ENCODE measurements at places on chromosomes 7 and 10.

DNA sequence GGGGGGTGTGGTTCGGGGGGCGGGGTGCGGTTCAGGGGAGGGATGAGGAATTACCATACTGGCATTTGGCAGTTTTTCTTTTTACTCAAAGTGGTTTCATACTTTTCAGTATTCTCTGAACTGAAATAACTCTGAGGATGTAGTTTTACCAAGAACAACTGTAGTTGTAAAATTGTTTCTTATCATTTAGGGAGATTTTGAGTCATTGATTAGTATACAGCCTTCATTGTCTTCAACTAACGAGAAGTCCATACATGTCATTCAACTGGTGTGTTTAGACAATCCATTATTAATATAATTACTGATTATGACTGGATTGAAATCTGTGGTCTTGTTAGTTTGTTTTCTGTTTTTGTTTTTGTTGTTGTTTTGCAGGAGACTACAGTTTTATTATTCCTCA is 40.8 kb downstream of the COPG2 start:
- no peak for DNase-seq

- no peak for DNase-seq
Observed at GRCh38 chr7:41715000-41715399, 12.1 kb upstream of the INHBA start.

- DNase-seq: no peak
Observed at GRCh38 chr7:38465956-38466355, 165.2 kb downstream of the AMPH start.

DNA sequence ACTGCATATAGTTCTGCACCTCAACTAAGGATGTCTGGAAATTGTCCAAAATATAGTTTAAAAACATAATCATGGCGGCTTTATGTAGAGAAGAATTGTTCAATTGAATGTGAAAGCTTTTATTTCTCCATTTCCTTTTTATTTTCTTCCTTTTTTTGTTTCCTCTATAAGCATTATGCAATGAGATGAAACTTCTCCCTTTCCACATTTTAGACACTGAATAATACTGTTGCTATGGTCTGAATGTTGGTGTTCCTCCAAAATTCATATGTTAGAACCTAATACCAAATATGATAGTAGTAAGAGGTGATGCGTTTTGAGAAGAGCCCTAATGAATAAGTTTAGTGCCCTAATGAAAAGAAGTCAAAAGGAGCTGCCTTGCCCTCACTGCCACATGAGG is 175.0 kb downstream of the RNLS start:
- no peak for DNase-seq

DNA sequence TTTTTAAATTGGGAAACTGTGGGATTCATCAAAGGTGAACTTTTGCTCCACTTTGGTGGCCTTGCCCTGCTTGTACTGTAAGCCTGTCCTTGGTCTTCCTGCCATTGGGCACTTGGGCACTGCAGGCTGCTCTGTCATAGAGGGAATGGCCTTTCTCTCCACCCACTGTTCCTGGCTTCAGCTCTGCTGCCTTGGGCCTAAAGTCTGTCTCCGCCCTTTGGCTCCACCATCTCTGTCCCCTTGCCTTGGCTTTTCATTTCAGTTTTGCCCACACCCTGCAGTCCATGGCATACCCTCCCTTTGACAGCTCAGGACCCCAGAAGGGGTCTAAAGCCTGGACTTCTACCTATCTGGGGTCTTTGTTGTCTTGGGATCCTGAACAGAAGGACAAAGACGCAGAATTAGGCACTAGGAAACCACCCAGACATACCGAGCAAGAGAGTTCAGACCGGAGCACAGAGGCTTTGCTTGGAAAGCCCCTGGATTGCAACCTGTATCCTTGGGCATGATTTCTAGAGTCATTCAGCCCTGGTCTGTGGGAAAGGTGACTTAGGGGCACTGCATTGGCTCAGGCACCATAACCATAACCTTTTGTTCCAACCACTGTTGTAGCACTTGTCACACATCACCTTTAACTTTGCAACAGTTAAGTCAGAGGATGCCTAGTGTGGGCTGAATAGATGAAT is 5.2 kb upstream of the ARHGAP22 start:
- DNase-seq: no peak

DNA sequence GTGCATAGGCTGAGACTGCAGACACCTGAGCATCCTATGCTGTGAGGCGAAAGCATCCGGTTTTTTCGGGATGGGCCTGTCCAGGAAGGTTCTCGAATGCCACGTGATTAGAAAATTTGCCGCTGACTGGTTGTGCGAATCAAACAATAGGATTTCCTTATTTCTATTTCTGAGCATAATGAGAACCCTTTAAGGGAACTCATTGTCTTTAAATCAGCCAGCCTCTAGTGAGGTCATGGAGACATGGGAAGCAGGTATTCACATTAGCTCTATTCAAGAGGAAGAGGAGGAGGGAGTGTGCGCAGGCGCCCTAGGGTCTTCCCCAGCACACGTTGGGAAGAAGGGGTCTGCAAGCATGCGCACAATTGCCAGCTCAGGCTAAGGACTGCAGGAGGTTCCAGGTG is 5.6 kb downstream of the GIMAP1 start:
- no peak for DNase-seq

GRCh38 chr7:149145031-149145845 is 2.0 kb upstream of the ZNF398 start:
- no peak for DNase-seq

- DNase-seq: no peak
Observed at GRCh38 chr7:129503725-129504124, 1.4 kb downstream of the SMKR1 start.

DNA sequence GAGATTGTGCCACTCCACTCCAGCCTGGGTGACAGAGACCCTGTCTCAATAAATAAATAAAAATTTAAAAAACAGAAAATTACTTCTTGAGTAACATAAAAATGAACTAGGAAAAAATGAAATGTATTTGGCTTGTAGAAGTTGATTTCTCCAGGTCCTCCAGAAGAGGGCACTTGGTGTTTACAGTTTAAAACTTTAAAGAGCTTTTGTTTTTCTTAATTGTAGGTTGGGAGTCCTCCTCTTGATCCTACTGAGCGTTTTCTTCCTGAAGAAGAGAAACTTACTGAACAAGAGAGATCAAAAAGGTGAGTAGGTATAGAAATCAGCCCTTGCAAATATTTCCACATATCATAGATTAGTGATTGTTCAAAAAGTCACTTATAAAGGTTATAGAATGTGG is 16.2 kb downstream of the KIFBP start:
- no peak for DNase-seq

GRCh38 chr10:113572520-113573290 is 19.9 kb downstream of the HABP2 start:
- no peak for DNase-seq

DNA sequence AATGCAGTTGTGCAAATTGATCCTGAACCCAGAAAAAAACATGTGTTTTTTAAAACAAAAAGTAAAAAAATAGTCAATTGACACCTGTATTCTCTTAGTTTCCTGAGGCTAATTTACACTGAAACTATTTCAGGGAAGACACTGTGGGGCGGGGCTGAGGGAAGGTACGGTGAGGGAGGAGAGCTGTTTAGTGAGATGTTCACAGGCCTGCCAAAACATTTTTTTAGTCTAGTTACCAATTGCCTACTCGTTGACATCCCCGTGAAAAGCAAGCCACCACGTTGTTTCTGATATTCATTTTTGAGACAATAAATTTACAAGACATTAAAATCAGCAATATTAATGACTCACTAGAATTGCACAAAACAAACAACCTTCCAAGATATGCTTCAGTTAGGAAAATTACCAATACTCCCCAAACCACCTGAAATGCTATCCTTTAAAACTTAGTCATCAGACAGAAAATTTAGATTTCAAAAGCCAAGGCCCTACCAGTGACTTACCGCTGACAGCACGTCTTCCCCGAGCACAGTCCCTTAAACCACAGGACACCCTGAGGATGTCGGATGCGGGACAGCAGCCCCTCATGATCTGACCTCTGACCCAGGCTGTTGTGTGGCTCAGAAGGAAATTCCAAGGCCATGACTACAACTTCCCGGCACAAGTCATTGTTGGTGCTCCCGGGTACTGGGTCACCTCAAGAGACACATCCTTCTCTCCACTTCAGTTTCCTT is 279.2 kb downstream of the PRPF18 start:
- DNase-seq: no peak

DNA sequence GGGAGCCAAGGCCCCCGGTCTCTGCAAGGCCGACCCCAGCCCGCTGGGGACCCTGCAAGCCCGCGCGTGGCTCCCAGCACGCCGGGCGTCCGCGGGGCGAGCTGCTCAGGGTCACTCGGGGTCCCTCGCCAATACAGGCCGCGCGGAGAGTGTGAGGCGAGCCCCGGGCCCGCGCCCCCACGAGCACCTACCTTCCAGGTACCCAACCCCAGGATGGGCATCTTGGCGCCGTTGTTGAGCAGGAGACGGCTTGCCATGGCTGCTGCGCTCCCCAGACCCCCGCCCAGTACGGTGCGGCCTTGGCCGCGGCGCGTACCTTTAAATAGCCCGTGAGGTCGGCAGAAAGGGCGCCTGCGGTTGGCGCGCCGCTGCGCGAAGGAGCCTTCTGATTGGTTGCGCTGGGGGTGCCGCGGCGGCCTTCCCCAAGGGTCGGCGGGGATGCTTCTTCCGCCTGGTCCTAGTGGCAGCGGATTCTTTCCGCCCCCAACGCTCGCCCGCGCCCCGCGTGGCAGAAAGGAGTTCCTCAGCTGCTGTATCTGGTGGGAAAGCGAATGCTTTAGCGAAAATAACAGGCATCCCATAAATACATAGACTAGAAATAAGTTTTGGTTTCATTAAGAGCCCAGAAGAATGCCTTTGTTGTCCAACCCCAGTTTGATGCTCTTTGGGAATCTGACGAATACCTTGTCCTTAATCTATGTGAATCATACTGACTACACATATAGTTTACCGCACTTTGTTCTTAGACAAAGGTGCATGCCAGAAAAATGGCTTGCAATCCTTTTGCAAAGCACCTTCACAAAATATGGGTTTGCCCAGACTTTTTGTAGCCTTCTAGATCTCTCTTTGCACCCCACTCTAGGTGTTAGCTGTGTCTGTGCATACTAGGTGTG is at the start of gene AKR1B1:
Gene AKR1B1, minus strand, starts transcription at position 295 of the 893 bp plus-strand sequence. Its CDS starts 38 bp downstream, at position 257.
- DNase-seq: peak; percentile 93

DNA sequence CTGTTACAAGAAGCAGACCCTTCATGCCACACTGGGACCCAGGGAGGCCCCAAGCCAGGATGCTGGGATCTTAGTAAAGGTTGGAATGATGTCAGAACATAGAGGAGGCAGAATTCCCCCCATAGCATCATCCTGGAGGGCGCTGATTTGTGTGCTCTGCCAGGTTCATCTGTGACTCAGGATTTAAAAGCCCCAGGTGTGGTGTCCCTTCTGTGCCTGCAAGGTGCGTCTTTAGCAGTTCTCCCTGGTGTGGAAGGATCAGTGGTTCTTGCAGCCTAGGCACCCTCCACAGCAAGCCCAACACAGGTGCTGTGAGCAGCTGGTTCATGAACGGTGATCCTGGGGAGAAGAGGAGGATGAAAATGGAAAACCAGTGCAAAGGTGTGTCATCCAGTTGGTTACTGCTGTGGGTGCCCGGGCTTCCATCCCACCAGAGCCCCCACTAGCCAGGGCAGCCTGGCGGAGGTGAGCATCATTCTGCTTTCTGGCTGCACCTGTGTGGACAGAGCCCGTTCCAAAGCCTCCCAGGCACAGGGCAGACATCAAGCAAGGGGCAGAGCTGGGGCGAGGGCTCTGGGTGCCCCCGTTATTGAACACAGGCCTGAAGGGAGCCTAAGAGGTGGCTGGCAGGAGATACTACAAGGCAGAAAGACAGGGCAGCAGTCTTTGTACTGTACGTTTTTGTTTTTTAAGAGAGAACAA is 49.5 kb downstream of the IKZF1 start:
- DNase-seq: peak; percentile 14

DNA sequence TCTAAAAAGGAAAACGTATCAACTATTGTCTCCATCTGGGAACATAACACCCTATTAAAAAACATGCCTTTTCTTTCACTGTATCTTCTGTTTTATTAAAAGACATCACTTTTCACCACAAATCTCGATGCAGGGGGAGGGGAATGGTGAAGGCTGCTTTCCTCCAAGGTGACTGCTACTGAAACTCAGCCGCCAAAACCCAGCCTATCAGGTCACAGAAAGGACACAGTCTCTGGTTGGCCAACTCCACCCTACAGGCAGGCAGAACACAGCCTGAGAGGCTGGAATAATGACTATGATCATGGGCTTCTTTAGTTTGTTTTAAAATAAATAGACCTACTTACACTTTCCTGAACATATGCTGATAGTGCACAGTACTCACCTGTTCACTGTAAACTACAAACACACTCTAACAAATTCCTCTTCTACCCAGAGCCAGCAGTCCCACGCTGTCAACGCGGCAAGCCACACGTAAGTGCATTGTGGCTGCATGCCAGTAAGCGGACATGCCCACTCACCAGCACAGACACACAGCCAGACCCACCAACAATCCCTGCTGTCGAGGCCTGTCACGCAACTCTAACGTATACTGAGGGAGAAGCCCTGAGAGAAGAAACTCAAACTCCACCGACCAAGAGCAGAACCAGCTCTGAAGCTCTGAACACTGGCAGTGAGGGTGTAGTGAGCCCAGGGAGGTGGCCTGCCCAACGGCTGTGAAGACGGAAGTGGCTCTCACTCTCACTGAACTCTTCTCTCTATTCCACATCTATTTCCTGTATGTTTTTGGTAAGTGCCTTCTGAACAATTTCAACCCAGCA is 41.8 kb downstream of the NCAPG2 start:
- no peak for DNase-seq

- no peak for DNase-seq
Observed at GRCh38 chr10:124680675-124681074, 63.5 kb downstream of the FAM53B start.

DNA sequence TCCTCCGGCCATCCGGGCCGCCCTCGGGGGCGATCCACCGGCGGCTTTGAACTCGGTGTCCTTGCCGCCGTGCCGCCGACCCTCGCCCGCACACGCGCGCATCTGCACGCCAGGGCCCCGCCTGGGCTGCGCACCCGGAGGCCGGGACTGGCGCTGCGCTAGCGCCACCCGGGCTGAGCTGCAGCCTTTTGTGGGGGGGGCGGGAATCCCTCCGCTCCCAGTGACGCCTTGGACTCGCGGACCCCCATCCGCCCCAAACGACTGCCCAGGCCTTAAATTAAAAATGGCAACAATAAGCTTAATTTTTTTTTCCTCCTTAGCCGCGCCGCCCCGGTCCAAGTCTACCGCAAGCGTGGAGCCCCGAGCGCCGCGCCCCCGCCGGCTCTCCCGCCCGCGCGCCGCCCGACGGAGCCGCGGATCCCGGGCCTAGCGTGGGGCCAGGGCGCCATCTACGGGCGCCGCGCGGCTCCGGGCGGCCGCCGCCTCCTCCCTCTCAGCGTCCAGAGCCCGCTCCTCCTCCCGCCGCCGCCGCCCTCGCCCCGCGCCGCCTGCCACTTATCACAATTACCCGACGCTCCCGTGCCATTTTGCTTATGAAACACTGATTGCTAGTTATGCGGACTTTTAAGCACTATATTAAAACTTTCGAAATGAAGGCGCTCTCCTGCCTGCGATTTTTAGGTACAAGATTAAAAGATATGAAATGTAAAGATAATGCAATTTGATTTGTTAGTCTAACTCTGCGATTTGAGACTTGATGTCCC is 7.5 kb upstream of the EBF3 start:
- DNase-seq: peak; percentile 71

- peak; percentile 21 for DNase-seq
Observed at GRCh38 chr10:25725917-25726716, 207.9 kb upstream of the MYO3A start.

GRCh38 chr10:49594594-49594993 is 15.5 kb upstream of the SLC18A3 start:
- DNase-seq: peak; percentile 35
